ENCODE measurements at places on chromosomes 5 and 9. TPM values are rescaled to one million over a fixed set of nuclear protein-coding genes. Genes with fewer than 3 reads are reported as not detected.

- DNase-seq, result no peak
Observed at GRCh38 chr5:44321144-44321725, 68.0 kb downstream of the FGF10 start.

GRCh38 chr5:52831786-52832511 lies 44.2 kb downstream of the ITGA1 start:
- DNase-seq, result no peak

- DNase-seq, result no peak
Observed at GRCh38 chr5:62328772-62329491, 22.9 kb downstream of the KIF2A start.

Gene NKD2
- total RNA-seq, result 2.1 TPM

Gene DDX4
- not detected for total RNA-seq

GRCh38 chr5:52181403-52181802 lies 606.3 kb upstream of the ITGA1 start:
- DNase-seq, result no peak

DNA sequence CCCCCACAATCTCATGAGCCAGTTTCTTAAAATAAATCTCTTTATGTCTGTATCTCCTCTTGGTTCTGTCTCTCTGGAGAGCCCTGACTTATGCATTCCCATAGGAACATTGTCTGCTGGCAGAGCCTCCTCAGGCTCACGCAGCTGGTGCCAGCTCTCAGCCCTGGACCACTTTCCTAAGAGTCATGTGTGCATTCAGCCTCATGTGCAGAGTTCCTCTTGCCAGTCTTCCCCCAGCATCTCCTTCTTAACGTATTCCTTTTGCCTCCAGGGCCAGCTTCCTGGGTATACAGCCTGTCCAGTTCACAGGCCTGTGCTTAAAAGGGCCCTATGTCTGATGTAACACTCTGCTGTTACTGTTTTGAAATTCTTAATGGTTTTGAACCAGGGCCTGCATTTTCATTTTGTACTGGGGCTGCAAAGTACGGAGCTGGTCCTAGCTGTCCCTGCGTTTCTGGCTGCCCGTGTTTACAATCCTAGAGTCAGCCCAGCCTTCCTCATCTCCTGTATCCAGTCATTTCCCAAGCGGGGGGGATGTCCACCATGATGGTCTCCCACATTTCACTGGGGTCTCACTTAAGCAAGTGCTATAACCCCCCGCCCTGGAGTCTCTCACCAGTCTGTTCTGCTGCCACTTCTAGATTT lies 18.1 kb downstream of the ANKRD33B start:
- no peak for DNase-seq

DNA sequence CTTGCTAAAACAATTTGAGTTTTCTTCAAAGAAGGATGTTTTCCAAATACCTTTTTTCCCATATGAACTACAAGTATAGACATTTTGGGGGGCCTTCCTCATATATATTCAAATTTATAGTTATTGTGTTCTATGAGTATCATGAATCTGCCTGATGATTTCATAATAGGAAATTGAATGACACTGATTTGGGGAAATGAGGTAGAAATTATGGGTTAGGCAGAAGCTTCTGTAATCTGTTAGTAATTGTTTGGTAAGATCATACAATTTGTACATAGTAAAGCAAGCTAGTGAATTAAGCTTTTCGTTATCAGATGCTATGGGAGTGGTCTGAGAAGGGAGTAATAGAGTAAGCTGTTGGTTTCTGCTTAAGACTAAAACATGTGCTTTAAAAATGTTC lies 98.0 kb downstream of the TRIO start:
- no peak for DNase-seq

Gene DMRT1
- not detected for total RNA-seq

Gene IRX1
- not detected for total RNA-seq

DNA sequence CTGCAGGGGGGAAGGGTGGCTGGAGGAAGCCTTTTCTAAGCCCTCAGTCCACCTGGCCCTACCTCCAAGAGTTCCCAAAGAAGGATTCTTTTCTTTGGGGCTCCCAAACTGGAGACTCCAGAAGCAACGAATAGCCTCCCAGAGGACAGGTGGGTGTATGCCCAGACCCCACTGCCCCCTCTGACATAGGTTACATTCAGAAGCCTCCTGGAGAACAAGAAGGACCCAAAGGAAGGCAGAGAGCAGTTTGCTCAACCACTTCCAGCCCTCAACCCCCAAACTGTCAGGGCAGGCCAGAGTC lies 10.3 kb downstream of the HK3 start:
- no peak for DNase-seq

GRCh38 chr9:69392826-69393225 lies 67.8 kb downstream of the ENTREP1 start:
- DNase-seq, result no peak

Gene IGIP
- 9.8 TPM for total RNA-seq

Gene TSLP
- 0.14 TPM for total RNA-seq

DNA sequence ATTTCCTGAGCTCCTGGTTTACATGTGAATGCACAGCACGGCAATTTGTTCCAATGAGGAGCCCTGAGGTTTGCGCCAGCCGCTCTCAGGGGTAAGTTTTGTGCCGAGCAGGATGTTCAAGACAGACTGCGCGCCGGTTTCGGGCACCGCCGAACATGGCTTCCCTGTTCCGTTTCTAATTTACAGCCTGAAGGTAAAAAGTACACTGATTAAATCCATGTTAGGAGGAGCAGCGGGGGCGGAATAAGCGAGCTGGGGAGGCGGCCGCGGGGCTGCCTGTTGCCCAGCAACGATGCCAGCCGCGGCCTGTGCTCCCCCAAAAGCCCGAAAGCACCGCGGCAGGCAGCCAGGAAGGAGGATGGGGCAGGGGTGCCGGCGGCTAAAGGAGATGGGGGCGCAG lies 6.4 kb downstream of the SOWAHA start:
- peak; percentile 26 for DNase-seq

Gene FPGS
- 41.0 TPM for total RNA-seq

DNA sequence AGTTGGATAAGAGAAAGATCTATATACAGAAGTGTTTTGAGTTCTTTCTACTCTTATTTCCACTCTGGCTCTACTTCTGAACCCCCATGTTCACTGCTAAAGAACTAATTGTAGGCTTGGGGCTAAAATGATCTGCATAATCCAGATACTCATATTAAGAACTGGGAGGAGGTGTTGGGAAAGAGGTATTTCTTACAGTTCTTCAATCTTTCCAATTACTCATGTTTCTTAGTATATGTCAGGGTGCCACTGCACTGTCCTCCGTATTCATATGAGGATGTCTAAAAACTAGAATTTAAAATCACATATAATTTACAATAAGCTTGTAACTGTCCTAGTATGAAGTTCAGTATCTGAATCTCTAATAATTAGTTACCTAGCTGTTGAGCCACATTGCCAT lies 12.7 kb downstream of the NIPBL start:
- DNase-seq, result no peak

- peak; percentile 45 for DNase-seq
Observed at GRCh38 chr5:969408-969839, 39.2 kb upstream of the NKD2 start.

Gene FAM240B
- total RNA-seq, result not detected

Gene RORB
- total RNA-seq, result not detected

Gene BSPRY
- total RNA-seq, result 26.7 TPM

- no peak for DNase-seq
Observed at GRCh38 chr5:88610586-88610985, 272.4 kb downstream of the MEF2C start.

GRCh38 chr9:76866689-76867088 lies 39.2 kb downstream of the PRUNE2 start:
- DNase-seq, result no peak

DNA sequence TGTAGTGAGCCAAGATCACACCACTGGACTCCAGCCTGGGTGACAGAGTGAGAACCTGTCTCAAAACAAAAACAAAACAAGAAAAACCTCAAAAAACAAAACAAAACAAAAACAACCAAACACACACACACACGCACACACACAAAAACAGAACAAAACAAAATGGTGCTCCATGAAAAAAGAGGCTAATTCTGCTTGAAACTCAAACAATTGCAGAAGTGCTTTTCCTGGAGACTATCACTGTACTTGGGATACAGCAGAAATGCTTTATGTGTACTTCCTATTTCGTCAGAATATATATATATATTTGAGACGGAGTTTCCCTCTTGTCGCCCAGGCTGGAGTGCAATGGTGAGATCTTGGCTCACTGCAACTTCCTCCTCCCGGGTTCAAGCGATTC lies 49.9 kb upstream of the HSPA9 start:
- DNase-seq, result no peak

- no peak for DNase-seq
Observed at GRCh38 chr9:99027443-99027842, 77.5 kb upstream of the TGFBR1 start.

Gene GABRA1
- total RNA-seq, result not detected

DNA sequence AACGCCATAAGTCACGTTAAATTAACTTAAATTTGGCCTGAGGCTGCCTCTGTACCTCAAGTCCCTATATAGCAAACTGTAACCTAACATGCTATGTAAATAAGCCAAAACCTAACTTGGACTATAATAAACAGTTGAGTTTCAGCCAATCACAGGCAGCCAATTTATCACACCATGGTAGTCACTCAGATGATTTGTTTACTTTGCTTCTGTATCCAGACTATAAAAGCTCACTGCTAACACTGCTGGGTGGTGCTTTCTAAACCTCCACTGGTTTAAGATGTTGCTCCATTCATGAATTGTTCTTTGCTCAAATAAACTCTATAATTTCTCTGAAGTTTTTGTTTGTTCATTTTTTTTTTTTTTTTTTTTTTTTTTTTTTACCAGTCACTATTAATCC lies 62.8 kb downstream of the TRPM3 start:
- no peak for DNase-seq

Gene FAM221B
- 0.41 TPM for total RNA-seq

GRCh38 chr5:2471152-2471879 lies 280.2 kb downstream of the IRX2 start:
- no peak for DNase-seq

Gene GBGT1
- total RNA-seq, result 14.0 TPM

DNA sequence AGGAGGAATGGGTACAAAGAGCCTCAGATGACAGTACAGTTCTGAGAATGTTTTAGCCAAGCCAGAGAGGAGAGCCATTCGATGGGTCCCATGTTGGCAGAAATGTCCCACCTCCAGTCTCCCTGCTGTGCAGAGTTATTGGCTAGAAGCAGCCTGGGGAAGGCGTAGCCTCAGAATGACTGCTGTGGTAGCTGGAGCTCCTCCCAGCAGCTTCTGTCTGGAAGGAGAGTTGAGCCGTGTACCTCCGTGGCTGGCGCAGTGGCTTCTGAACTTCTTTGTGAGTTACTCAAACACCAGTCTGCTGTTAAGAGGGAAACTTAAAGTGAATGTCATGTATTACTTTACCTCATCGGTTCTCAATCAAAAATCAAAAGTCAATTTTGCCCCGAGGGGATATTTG lies 193.3 kb upstream of the SNX2 start:
- DNase-seq, result no peak

GRCh38 chr9:116697362-116697761 lies 10.3 kb downstream of the TRIM32 start:
- DNase-seq, result no peak

- no peak for DNase-seq
Observed at GRCh38 chr9:89657295-89657694, 52.5 kb downstream of the GADD45G start.

- no peak for DNase-seq
Observed at GRCh38 chr5:18403941-18404438, 769.7 kb downstream of the TAF11L14 start.

Gene IRX4
- not detected for total RNA-seq

DNA sequence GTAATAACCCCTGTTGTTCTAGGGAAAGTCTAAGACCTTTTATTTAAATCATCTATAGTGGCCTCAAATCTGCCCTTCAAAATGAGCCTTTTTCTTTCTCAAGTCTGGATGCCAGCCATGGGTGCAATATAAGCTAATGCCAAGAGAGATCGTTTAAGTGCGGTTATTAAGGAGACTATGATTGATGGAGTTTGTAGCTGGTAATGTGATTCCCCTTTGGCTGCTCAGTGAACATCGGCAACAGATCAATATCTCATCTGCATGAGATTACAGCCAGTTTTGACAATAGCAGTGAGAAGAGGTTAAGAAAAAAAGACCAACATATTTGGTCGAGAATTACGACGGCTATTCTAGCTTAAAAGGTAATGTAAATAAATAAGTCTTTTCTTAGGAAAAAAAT lies 1049.4 kb upstream of the NUDT12 start:
- DNase-seq, result no peak

DNA sequence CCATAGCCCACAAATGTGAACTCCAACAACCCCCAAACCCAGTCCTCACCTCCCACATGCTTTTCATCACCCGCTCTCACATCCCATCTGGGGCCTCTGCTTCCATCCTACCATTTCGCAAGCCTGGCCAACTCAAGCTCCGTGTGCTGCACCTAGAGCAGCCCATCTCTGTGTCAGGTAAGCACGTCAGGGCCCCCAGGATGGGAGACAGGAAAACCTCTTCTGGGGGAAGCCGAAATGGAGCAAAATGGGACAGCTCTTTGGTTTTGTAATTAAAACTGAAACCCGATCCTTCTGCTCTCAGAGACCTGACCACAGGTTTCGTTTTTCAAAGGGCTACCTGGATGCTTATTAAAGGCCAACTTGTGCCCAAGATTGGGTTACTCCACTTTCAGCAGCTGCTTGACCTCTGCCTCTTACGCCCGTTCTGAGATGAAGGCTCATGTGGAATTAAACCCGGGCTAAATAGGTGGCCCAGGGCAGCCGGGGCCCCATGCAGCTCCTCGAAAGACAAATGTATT lies 287.7 kb downstream of the SLIT3 start:
- DNase-seq, result no peak

DNA sequence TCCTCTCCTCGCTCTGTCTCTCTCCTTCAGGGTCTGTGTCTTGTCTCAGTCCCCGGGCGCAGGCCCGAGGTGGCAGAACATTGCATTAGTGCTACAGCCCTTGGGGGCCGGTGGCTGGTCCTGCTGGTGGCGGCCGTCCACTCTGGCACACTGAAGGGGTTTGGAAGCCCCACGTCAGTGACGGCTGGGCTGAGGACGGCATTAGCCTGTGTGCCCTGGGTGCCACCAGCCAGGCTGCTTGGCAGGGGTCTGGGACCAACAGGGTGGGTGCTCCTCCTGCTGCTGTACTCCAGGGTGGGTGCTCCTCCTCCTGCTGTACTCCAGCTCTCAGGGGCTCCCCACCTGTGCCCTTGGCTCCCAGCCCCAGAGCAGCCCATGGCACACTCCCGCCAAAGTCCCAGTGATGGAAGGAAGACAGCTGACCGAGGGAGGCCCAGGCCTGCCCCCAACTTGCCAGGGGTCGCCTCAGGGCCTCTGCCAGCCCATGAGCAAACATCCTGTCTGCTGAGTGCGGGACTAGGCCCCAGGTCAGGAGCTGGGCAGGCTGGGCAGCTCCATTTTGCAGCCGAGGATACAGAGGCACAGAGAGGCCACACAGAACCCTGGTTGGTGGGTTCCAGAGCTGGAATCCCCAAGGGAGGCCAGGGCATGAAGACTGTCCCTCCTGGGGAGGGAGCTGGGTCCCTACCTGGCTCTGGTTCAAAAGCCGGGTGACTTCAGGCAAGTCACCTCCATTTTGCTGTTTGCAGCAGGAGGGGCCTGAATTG lies 27.3 kb downstream of the SARDH start:
- peak; percentile 10 for DNase-seq

- DNase-seq, result no peak
Observed at GRCh38 chr5:179738742-179739141, 6.1 kb downstream of the MAML1 start.

- no peak for DNase-seq
Observed at GRCh38 chr9:106880863-106881262, 17.9 kb downstream of the ZNF462 start.

GRCh38 chr9:130897848-130898551 lies 1.4 kb upstream of the QRFP start:
- no peak for DNase-seq

Gene GOLM1
- total RNA-seq, result 172 TPM

- no peak for DNase-seq
Observed at GRCh38 chr5:118952992-118953651, 35.2 kb downstream of the DTWD2 start.

Gene SPATA9
- 1.2 TPM for total RNA-seq

Gene FGF18
- total RNA-seq, result 0.63 TPM

All from mucosa of descending colon (tissue), 3 donors.